Activated T-helper 2 cell treated with anti-CD3 and anti-CD28 coated beads, Interferon-gamma antibody, Interleukin-2, Interleukin-4, amounts not matched to agents 10 μg/mL and 5 μg/mL and 100 μg/mL, durations not matched to agents 14 hours and 24 hours and 36 hours (primary cell): ENCODE measurements at places on chromosomes 5 and 9. TPM values are rescaled to one million over a fixed set of nuclear protein-coding genes. Genes with fewer than 3 reads are reported as not detected.

ADGRD2 gene
- total RNA-seq = not detected in 2 replicates

CERCAM gene
- 8.2 and 9.3 TPM in 2 replicates for total RNA-seq

OR2V2 gene
- total RNA-seq = not detected in 2 replicates

PCSK5 gene
- 1.5 TPM in 2 replicates for total RNA-seq

DAB2IP gene
- total RNA-seq = 0.02 TPM in 1 of 2 replicates, not detected in the other

PCDHA4 gene
- not detected in 2 replicates for total RNA-seq

KCNV2 gene
- total RNA-seq = not detected in 2 replicates

SLC34A1 gene
- total RNA-seq = not detected in 2 replicates
